GM23248 (cell line): ENCODE measurements at places on chromosomes 1 and 21. TPM values are rescaled to one million over a fixed set of nuclear protein-coding genes. Genes with fewer than 3 reads are reported as not detected.

Gene CD1E
- not detected in 2 replicates for total RNA-seq

Gene CGN
- not detected in 2 replicates for total RNA-seq

Gene B3GALT5
- total RNA-seq, result not detected in 2 replicates

Gene KRTAP19-1
- total RNA-seq, result not detected in 2 replicates

Gene MAP1LC3C
- not detected in 2 replicates for total RNA-seq

DNA sequence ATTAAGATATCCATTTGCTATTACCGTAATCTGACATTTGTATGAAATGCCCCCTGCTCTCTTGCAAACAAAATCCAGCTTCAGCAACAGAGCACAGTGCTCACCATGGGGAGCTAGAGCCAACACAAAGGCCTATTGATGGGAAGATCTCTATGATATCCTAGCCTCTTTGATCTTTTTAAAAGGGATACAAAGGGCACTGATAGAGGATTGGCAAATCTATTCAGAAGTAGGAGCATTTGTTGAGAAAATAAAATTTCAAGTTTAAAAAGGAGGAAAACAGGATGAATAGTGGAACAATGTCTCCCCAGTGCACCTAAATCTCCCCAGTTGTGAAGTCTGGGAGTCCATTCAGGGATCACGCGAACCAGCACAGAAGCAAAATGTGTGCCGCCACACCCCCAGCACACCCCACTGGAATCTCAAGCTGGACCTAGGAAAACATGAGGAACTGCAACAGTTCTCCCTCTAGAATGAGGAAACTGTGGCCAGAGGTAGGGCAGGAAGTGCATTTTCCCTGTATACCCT is 32.2 kb downstream of the MRAP start:
- no peak for DNase-seq
- H3K4me1 ChIP-seq, result peaks cover 43% of the 10 kb centered on the region
- H3K27me3 ChIP-seq, result no peaks in the 10 kb centered on the region
- H3K27ac ChIP-seq, result 0 out of 2 replicates have a peak overlapping the region, but pooled peaks have one; percentile 88
- peaks cover 45% of the 10 kb centered on the region for H3K36me3 ChIP-seq

GRCh38 chr1:21022279-21023040 is 154.2 kb downstream of the EIF4G3 start:
- no peaks in the 10 kb centered on the region for H3K36me3 ChIP-seq
- peak overlapping the region; percentile 89 for H3K27ac ChIP-seq
- H3K4me3 ChIP-seq, result peak overlapping the region; percentile 43
- H3K4me1 ChIP-seq, result peaks cover 22% of the 10 kb centered on the region
- peak; percentile 98 for DNase-seq

GRCh38 chr1:59279645-59280044 is 17.2 kb upstream of the FGGY start:
- no peaks in the 10 kb centered on the region for H3K4me1 ChIP-seq
- no peak overlapping the region for H3K4me3 ChIP-seq
- H3K27me3 ChIP-seq, result no peaks in the 10 kb centered on the region
- no peak for DNase-seq
- H3K27ac ChIP-seq, result no peak overlapping the region

- no peaks in the 10 kb centered on the region for H3K27me3 ChIP-seq
- H3K4me1 ChIP-seq, result peaks cover 8% of the 10 kb centered on the region; the same call in 1 of the 2 replicates
- H3K27ac ChIP-seq, result no peak overlapping the region
- no peak for DNase-seq
These were observed 54.2 kb downstream of the EIF2B3 start for GRCh38 chr1:44932151-44932550.

DNA sequence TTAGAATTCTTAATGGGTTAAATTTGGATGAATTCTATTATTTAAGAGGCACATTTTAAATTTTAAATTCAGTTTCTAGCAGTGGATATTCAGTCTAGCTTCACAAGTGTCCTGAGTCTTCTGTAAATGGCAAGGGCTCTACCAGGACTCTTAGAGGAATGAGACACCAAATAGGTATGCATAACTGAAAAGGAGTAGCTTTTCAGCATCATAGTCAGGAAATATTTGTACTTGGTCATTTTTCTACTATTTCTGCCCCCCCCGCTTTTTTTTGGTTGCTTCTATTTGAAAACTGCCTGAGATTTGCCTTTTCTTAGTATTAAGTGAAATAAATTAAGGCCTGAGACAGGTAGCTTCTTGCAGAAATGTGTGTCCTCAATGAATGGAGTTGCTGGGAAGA is 80.2 kb downstream of the MAST2 start:
- H3K36me3 ChIP-seq, result no peaks in the 10 kb centered on the region
- no peak overlapping the region for H3K27ac ChIP-seq
- peaks cover 29% of the 10 kb centered on the region for H3K4me1 ChIP-seq
- peak; percentile 78 for DNase-seq
- H3K4me3 ChIP-seq, result no peak overlapping the region

DNA sequence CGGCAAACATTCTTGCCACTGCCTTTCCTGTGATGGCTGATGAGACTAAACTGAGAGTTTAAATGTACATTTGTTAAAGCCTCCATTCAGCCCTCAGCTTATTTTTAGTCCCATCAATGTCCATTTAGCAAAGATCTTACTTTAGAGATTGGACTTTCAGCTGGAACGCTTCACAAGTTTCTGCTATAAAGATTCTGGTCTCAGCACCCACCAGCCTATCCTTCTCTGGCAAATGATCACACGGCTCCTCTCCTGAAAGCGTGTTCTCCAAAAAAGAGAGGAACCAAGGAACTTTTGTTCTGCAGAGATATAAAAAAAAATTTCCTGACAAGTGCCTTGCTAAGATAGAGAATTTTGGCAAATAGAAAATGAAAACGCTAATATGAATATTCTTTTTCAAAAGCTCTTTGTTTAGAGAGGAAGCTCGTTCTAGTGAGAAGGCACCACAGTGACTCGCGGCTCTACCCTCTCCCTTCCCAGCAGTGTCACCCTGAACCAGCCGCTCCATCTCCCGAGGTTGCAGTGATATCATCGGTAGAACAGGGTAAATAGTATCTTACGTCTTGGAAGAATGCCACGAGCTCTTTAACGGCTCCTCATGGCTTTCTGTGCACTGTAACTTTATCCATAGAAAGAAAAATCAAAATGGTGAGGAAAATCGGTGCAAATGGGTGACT is 200.2 kb downstream of the APP start:
- DNase-seq, result no peak
- H3K4me1 ChIP-seq, result no peaks in the 10 kb centered on the region
- no peaks in the 10 kb centered on the region for H3K27me3 ChIP-seq
- no peak overlapping the region for H3K4me3 ChIP-seq

DNA sequence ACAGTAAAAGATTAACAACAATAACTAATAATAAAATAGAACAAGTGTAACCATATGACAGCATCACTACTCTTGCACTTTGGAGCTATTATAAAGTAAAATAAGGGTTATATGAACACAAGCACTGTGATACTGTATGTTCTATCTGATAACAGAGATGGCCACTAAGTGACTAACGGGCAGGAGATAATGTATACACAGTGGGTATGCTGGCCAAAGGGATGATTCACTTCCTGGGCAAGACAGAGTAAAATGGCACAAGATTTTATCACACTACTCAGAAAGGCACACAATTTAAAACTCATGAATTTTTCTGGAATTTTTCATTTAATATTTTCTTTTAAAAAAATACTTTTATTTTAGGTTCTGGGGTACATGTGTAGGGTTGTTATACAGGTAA is 12.3 kb downstream of the SLC9C2 start:
- H3K36me3 ChIP-seq, result no peaks in the 10 kb centered on the region
- DNase-seq, result peak; percentile 7
- H3K27ac ChIP-seq, result no peak overlapping the region
- H3K27me3 ChIP-seq, result no peaks in the 10 kb centered on the region

- no peak overlapping the region for H3K4me3 ChIP-seq
- DNase-seq, result no peak
- peaks cover 18% of the 10 kb centered on the region for H3K4me1 ChIP-seq
- H3K27ac ChIP-seq, result no peak overlapping the region
- H3K27me3 ChIP-seq, result no peaks in the 10 kb centered on the region
These were observed 17.5 kb downstream of the ADGRB2 start for GRCh38 chr1:31746687-31747086.

DNA sequence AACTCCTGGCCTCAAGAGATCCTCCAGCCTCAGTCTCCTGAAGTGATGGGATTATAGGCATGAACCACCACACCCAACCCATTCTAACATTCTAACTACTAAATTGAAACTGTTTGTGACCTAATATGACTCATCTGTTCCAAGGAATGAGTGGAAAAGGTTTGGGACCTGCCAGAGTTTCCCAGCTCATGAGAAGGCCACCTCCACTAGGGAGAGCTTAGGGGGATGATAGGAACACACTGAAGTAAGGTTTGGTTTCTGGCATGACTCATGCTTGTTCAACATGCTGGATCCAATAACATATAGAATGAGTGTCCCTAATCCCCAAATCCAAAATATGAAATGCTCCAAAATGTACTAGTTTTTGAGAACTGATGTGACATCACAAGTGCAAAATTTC is 18.9 kb upstream of the SCAF4 start:
- peak; percentile 61 for DNase-seq
- H3K27me3 ChIP-seq, result no peaks in the 10 kb centered on the region
- H3K36me3 ChIP-seq, result no peaks in the 10 kb centered on the region
- no peak overlapping the region for H3K27ac ChIP-seq
- no peak overlapping the region for H3K4me3 ChIP-seq
- H3K4me1 ChIP-seq, result no peaks in the 10 kb centered on the region

DNA sequence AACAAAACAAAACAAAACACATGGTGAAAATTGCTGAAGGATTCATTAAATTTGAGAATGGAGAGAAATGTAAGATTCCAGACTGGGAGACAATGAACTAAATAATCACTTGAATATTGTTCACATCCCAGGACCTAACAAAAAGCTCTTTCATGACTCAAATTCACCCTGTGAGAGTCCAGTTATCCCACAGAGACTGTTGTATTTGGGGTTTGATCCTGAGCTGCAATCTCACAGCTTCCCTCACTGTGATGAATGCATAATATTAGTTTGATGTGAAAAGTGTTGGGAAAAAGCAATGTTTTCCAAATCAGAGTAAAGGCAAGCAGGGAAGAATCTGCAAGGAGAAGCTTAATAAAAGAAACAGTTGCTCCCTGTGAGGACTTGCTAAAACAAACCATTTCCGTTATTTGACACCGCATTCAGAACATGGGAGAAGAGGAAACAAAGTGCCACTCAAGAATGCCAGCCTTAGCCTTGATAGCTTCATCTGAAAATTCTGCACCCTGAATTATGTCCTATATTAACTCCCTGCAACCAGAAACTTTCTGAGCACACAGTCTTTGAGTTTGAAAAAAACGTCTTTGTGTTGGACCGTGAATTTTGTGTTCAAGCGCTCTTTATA is 208.8 kb downstream of the DAB1 start:
- no peak overlapping the region for H3K27ac ChIP-seq
- no peaks in the 10 kb centered on the region for H3K27me3 ChIP-seq
- no peaks in the 10 kb centered on the region for H3K36me3 ChIP-seq
- H3K4me3 ChIP-seq, result no peak overlapping the region

- H3K4me3 ChIP-seq, result no peak overlapping the region
- no peaks in the 10 kb centered on the region for H3K36me3 ChIP-seq
- H3K4me1 ChIP-seq, result peaks cover 4% of the 10 kb centered on the region; the same call in 1 of the 2 replicates
These were observed 128.3 kb downstream of the NOS1AP start for GRCh38 chr1:162197615-162198421.

DNA sequence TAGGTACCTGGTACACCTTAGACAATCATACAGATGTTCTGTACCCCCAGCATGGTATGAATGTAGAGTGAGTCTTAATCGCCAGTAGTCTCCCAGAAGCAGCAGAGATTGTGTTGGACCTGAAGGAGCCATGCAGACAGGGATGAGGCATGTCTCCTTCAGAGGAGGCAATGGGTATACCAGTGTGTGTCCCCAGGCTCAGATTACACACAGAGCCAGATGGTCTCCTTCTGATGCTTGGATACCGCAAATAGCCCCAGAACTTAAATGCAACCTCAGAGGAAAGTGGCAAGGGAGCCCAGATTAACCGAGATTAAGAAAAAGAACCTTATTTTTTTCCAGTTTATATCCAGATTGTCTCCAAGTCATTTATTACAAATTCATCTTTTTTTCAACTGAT is 96.8 kb upstream of the C21orf91 start:
- H3K4me1 ChIP-seq, result peaks cover 4% of the 10 kb centered on the region
- H3K36me3 ChIP-seq, result no peaks in the 10 kb centered on the region
- DNase-seq, result no peak
- no peak overlapping the region for H3K27ac ChIP-seq
- peaks cover 31% of the 10 kb centered on the region for H3K27me3 ChIP-seq
- no peak overlapping the region for H3K4me3 ChIP-seq

- peaks cover 16% of the 10 kb centered on the region for H3K27me3 ChIP-seq
- no peak for DNase-seq
- no peaks in the 10 kb centered on the region for H3K36me3 ChIP-seq
- no peak overlapping the region for H3K27ac ChIP-seq
- no peak overlapping the region for H3K4me3 ChIP-seq
- H3K4me1 ChIP-seq, result peaks cover 15% of the 10 kb centered on the region; the same call in 1 of the 2 replicates
These were observed 10.0 kb upstream of the GJB3 start for GRCh38 chr1:34770891-34771504.
